Kasumi-1 (cell line): ENCODE measurements at places on chromosomes 4 and X.

DNA sequence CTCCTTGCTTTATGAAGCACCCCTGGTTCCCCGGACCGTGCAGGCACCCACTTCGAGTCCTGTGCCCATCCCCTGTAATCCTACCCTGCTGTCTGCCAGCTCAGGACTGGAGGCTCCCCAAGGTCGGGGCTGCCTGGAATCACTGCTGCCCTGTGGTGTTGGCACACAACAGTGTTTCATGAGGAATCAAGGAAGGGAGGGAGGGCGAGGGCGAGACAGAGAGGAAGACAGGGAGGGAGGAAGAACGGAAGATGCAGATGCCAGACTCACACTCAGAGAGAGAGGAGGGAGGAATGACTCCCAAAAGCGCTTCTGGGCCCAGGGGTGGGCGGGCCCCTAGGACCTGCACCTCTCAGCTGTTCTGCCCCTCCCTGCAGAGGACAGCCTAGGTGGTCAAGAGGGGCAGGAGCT is 42.9 kb upstream of the ADRA2C start:
- DNase-seq = no peak

GRCh38 chr4:41505161-41505661 is 32.7 kb upstream of the LIMCH1 start:
- no peak for DNase-seq

GRCh38 chrX:134670134-134670924 is 12.1 kb upstream of the PLAC1 start:
- DNase-seq = no peak

DNA sequence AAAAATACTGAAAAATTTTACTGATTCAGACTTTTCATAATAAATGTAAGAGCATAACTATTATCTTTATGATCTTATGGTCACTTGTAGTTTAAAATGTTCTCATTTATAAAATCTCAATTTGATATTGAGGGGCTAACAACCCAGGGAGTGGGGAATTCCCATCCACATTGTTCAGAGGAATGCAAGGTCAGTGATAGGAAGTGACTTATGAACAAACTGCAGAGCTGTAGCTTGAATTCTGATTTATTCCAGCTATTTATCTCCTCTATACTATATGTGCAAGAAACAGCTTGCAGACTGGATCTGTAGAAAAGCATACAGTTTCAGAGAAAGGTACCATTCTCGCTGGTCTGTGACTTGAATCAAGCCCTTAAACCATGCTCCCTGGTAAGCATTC is 61.6 kb downstream of the SEC24D start:
- DNase-seq = no peak

- no peak for DNase-seq
Observed at GRCh38 chr4:143515905-143516304, 2.4 kb downstream of the SMARCA5 start.

- no peak for DNase-seq
Observed at GRCh38 chr4:133865612-133866327, 335.8 kb downstream of the PABPC4L start.

- peak; percentile 92 for DNase-seq
Observed at GRCh38 chr4:76090241-76090691, 15.8 kb downstream of the ART3 start.

GRCh38 chr4:149279776-149280175 is 535.9 kb downstream of the IQCM start:
- DNase-seq = no peak

- peak; percentile 9 for DNase-seq
Observed at GRCh38 chr4:163587867-163588266, 93.4 kb downstream of the TMA16 start.

DNA sequence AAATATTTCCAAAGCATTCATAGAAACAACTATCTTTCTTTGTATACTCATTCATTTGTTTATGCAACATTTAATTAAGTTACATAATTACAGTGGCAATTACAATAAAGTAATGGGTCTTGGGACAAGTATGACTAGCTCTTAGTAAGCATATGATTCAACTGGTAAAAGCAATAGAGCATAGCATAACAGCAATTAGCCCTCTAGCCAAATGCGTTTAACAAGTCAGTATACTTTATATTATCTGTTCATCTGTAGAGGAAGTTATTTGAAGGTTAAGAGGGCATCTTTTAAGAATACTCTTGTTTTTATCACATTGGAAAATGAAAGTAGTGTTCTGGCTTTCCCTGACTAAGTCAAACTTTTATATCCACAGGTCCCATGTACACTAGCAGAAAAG is 198.1 kb upstream of the UGT8 start:
- DNase-seq = no peak

DNA sequence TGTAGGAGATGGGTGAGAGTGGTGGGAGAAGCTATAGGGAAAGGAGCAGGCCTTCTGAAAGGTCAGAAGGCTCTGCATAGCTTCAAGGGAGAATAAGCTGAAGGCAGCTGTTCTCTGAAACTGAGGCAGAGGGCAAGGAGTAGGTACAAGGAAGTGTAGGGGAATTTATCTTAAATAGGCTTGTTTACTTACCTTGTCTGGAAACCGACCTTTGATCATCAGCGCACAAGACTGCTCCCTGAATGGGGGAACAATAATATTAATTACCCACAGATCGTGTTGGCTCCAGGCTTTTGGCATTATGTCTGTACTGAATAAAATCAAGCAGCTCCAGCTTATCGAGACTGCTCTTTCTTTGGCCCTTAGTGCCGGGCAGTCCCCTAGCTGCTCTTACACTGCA is 175.5 kb upstream of the MAGEB16 start:
- no peak for DNase-seq

GRCh38 chr4:83536362-83537272 is 709 bp downstream of the GPAT3 start:
- no peak for DNase-seq

DNA sequence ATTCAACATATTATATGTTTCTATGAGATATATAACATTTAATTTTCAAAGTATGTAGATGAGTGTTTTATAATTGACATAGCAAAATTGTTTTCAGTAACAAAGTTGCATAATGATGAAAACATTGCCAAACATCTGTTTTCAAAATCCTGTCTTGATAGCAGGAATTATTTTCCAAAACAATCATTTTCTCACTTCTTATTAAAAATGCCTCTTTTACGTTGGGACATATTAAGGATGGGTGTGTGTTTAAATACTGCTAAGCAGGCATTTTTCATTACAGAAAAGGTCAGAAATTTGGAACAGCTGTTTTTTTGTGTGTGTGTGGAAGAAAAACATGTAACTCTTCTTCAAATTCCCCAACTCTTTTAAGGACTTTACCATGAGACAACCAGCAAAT is 452.0 kb downstream of the SPRY1 start:
- DNase-seq = no peak

DNA sequence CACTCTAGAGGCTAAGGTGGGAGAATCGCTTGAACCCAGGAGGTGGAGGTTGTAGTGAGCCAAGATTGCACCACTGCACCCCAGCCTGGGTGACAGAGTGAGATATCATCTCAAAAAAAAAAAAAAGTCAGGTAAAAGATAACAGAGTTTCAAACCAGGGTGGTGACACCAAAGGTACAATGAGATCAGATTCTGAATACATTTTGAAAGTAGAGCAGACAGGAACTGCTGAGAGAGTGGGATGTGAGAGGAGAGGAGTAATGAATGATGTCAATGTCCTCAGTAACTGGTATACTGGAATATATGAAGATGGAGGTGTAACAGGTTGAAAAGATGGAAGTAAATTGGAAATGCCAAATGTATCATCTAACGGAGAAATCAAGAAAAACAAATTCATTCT is 135.6 kb downstream of the CAMK2D start:
- no peak for DNase-seq

DNA sequence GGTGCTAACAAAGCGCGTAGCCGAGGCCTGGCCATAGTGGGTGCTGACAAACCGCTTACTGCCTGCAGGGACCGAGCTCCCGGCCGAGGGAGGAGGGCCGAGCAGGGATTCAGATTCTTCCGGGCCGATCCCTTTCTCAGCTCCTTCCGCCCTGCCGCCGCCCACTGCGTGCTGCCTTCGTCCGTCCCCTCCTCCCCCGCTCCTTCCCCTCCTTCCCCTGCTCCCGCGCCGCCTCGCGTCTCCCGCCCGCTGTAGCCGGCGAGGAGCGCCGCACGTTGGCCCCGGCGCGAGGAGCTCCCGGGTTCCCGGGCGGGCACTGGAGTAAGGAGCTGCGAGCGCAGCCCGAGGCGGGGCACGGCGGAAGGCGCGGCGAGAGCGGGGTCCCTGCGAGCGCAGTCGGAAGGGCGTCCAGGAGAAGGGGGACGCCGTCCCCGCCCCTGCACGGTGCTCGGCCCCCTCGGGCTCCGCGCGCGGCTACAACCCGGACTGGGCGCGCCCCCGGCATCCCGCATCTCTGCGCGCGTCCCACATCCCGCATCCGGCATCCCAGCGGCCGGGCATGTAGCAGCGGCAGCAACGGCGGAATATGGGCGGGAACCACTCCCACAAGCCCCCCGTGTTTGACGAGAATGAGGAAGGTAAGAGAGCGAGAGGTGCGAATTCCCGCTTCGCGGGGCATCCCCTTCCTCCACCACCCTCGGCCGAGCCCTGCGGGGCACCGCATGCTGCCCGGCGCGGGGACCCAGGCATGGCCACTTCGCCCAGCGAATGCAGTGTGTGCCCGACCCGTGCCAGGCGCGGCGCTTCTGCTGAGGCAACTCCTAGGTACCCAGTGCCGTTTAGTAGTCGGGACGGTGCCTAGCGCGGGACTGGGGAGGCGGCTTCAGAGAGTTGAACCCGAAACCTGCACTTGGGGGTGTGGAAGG is at the start of gene STK32B:
TSS of gene STK32B (plus strand) at position 203 of the 926 bp plus-strand sequence.
- DNase-seq = peak; percentile 68

- no peak for DNase-seq
Observed at GRCh38 chr4:129232589-129233337, 136.8 kb downstream of the C4orf33 start.
